ENCODE measurements at places on chromosomes 5 and 9. TPM values are rescaled to one million over a fixed set of nuclear protein-coding genes. Genes with fewer than 3 reads are reported as not detected.

GRCh38 chr5:150302301-150303069, at the start of gene ARSI:
ARSI (minus strand) TSS chr5:150302905; CDS start chr5:150302373, 532 bp downstream.
- H3K36me3 ChIP-seq, result no peaks in the 10 kb centered on the region
- no peak within 1 kb of the TSS for H3K27ac ChIP-seq
- H3K27me3 ChIP-seq, result peaks cover 15% of the 10 kb centered on the region
- no peak for DNase-seq

- no peaks in the 10 kb centered on the region for H3K36me3 ChIP-seq
- no peaks in the 10 kb centered on the region for H3K27me3 ChIP-seq
- H3K4me3 ChIP-seq, result no peak overlapping the region
- H3K4me1 ChIP-seq, result no peaks in the 10 kb centered on the region
- DNase-seq, result no peak
- H3K27ac ChIP-seq, result no peak overlapping the region
Observed at GRCh38 chr9:11892401-11892800, 800.8 kb upstream of the TYRP1 start.

- no peak for DNase-seq
- no peaks in the 10 kb centered on the region for H3K36me3 ChIP-seq
- no peak overlapping the region for H3K4me3 ChIP-seq
- no peaks in the 10 kb centered on the region for H3K4me1 ChIP-seq
Observed at GRCh38 chr9:14018081-14018480, 295.9 kb downstream of the NFIB start.

GRCh38 chr5:159764283-159765134, 151.8 kb upstream of the ADRA1B start:
- H3K4me3 ChIP-seq, result no peak overlapping the region
- no peaks in the 10 kb centered on the region for H3K4me1 ChIP-seq
- H3K27me3 ChIP-seq, result peaks cover 2% of the 10 kb centered on the region
- no peak overlapping the region for H3K27ac ChIP-seq

- DNase-seq, result no peak
- H3K27ac ChIP-seq, result no peak overlapping the region
- no peaks in the 10 kb centered on the region for H3K27me3 ChIP-seq
- H3K4me1 ChIP-seq, result no peaks in the 10 kb centered on the region
- H3K36me3 ChIP-seq, result no peaks in the 10 kb centered on the region
Observed at GRCh38 chr5:4370218-4370617, 769.9 kb upstream of the ADAMTS16 start.

DNA sequence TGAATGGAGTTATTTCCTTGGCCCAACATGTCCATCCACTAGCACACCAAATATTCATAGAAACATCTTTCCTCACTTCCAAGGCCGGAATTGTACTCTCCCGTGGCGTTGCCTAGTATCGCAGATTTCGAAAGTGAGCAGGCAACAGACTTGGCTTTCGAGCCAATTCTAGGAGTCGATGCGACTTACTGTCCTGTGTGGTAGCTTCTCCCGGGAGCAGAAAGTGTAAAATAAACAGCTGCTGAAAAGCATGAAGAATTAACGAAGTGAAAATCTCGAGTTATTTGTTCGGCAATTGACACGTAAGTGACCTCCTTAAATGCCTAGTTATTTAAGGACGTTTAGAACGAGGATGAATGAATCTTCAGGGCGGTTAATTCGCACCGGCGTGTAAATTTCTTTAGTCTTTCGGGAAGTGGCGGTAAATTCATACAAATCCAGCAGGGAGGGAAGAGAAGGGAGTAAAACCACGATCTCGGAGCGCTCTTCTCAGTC, 449 bp upstream of the PCSK5 start:
- peaks cover 10% of the 10 kb centered on the region for H3K4me1 ChIP-seq
- DNase-seq, result no peak
- peak overlapping the region; percentile 86 for H3K4me3 ChIP-seq
- H3K27ac ChIP-seq, result no peak overlapping the region
- H3K27me3 ChIP-seq, result peaks cover 8% of the 10 kb centered on the region

GRCh38 chr9:136178773-136179075, 26.2 kb downstream of the LHX3 start:
- H3K4me3 ChIP-seq, result no peak overlapping the region
- no peaks in the 10 kb centered on the region for H3K27me3 ChIP-seq
- no peaks in the 10 kb centered on the region for H3K36me3 ChIP-seq
- no peak overlapping the region for H3K27ac ChIP-seq
- no peaks in the 10 kb centered on the region for H3K4me1 ChIP-seq

DNA sequence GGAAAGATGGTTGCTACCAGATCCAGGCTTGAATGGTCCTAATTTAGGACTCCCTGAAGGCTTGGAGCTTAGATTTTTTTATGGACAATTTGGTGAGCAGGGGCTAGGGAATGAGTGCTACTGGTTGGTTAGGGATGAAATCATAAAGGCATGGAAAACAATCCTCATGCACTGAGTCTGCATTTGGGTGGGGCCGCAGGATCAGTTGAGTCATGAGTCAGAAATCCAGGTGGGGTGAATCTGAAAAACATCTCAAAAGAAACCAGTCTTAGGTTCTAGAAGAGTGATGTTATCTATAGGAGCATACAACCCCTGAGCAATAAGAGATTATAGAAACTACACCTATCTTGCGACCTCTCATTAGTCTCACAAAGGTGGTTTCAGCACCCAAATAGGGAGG, 300.0 kb downstream of the KIF4B start:
- no peak for DNase-seq
- no peaks in the 10 kb centered on the region for H3K27me3 ChIP-seq
- H3K4me1 ChIP-seq, result no peaks in the 10 kb centered on the region
- H3K4me3 ChIP-seq, result no peak overlapping the region
- no peak overlapping the region for H3K27ac ChIP-seq

DNA sequence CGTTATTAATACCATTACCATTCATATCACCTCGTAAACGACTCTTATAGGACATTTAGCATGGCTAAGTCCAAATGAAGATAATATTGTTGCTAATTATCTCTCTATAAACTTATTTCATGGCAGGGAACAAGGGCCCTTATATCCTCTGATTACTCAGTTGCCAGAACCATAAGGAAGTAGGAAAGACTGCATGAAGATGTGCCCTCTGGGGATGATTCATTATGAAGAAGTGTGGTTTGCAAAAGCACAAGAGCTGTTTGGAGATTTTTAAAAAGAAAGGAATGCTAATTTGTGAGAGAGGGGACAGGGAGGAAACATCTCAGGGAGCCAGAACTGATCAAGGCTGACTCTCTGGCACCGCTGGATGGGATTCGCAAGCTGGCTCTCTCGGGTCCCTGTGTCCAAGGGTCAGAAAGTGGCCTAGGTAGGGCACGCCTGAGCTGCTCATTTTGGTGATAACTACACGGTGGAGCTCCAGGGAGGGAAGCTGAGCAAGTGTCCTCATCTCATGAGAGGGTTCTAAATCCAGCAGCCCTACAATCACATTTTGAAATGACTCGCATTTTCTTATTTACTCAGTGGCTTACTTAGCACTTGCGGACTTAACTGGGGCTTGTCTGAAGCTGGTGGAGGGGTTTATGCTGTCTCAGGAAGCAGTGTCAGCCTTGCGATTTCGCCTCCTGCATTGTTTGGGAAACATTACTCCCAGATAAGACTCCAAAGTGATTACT, 136.8 kb downstream of the C5orf15 start:
- H3K4me3 ChIP-seq, result no peak overlapping the region
- no peak for DNase-seq
- H3K27me3 ChIP-seq, result peaks cover 4% of the 10 kb centered on the region
- H3K36me3 ChIP-seq, result no peaks in the 10 kb centered on the region
- no peaks in the 10 kb centered on the region for H3K4me1 ChIP-seq

DNA sequence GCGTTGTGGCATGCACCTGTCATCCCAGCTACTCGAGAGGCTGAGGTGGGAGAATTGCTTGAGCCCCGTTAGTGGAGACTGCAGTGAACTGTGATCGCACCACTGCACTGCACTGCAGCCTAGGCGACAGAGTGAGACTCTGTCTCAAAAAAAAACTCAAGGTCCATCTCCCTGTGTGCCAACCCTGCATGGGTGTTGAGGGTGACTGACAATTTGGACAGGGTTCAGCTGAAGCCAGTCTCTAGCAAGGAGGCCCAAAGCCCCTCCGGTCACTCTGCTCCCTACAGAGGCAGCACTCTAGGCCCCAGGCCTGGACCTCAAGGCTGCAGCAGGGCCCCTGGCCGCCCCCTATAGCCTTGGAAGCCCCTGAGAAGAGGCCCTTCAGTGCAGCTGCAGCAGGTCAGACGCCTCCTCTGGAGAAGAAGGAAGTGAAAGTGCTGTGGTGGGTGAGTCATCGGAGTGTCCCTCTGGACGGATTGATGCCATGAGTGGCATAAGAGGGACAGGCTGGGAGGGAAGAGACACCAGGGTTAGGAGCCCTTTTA, 39.2 kb upstream of the NEK6 start:
- H3K36me3 ChIP-seq, result no peaks in the 10 kb centered on the region
- H3K4me3 ChIP-seq, result no peak overlapping the region
- H3K4me1 ChIP-seq, result peaks cover 51% of the 10 kb centered on the region
- no peak for DNase-seq
- H3K27ac ChIP-seq, result no peak overlapping the region
- H3K27me3 ChIP-seq, result no peaks in the 10 kb centered on the region

DNA sequence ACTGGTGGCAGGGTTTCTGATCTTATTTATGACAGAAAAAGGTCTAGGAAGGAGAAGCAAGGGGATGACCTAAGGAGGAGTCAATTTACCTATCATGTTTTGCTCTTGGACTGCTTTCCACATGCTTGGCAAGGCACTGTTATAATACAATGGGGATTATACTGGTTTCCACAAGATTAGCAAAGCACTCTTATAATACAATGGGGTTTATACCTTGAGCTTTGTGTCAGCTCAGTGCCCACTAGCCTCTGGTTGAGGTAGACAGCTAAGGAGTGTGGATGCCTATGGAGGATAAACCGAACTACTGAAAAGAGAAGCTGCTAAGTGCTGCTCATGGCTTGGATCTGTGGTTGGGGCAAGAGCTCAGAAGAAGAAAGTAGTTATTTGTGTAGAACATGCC, 68.7 kb downstream of the MRPS27 start:
- peaks cover 5% of the 10 kb centered on the region for H3K36me3 ChIP-seq
- H3K27ac ChIP-seq, result no peak overlapping the region
- H3K4me3 ChIP-seq, result no peak overlapping the region

- no peaks in the 10 kb centered on the region for H3K4me1 ChIP-seq
- no peaks in the 10 kb centered on the region for H3K27me3 ChIP-seq
- no peaks in the 10 kb centered on the region for H3K36me3 ChIP-seq
- no peak overlapping the region for H3K4me3 ChIP-seq
Observed at GRCh38 chr5:178458140-178458539, 132.1 kb downstream of the COL23A1 start.

GRCh38 chr5:166346726-166347374, 1944.6 kb upstream of the WWC1 start:
- no peaks in the 10 kb centered on the region for H3K4me1 ChIP-seq
- no peak overlapping the region for H3K27ac ChIP-seq
- H3K36me3 ChIP-seq, result no peaks in the 10 kb centered on the region
- no peak for DNase-seq
- no peaks in the 10 kb centered on the region for H3K27me3 ChIP-seq
- H3K4me3 ChIP-seq, result no peak overlapping the region

GRCh38 chr5:150987746-150988145, 32.6 kb upstream of the GPX3 start:
- no peaks in the 10 kb centered on the region for H3K36me3 ChIP-seq
- no peak overlapping the region for H3K4me3 ChIP-seq
- no peaks in the 10 kb centered on the region for H3K4me1 ChIP-seq
- DNase-seq, result no peak
- H3K27ac ChIP-seq, result no peak overlapping the region

DNA sequence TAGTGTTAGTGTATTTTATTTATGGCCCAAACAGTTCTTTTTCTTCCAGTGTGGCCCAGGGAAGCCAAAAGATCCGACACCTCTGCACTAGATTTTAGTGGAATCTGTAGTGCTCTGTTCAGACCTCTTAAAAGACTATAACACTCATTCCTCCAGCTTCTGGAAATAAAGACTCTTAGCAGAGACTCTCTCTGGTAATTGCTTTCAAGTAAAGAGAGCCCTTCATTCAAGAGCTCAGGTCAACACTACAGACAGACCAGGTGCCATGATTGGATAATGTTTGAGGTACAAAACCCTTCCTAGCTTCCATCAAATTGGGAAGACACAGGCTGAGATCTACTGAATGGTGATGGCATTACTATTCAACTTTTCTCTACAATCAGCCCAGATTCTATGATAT, 255.8 kb downstream of the PRDM9 start:
- H3K27ac ChIP-seq, result no peak overlapping the region
- no peaks in the 10 kb centered on the region for H3K4me1 ChIP-seq
- H3K27me3 ChIP-seq, result no peaks in the 10 kb centered on the region
- no peaks in the 10 kb centered on the region for H3K36me3 ChIP-seq

DNA sequence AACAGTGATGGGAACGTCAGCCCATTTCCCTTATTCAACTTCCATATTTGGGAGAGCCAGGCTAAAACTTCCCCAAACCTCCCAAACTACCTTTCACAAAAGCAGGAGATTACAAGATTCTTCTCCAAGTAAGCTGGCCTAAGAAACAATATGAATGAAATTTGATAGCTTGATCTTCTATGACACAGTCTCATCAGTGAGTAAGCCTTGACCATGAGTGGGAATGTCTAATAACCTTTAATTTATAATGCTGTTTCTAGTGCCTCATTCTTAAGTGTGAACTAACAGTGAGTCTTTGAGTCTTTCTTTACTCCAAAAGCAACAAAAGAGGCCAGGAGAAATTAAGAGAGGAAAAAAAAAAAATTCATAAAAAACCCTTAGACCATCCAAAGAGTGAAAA, 1379.9 kb downstream of the EFNA5 start:
- no peak for DNase-seq
- no peaks in the 10 kb centered on the region for H3K27me3 ChIP-seq
- no peak overlapping the region for H3K4me3 ChIP-seq
- H3K36me3 ChIP-seq, result no peaks in the 10 kb centered on the region
- H3K4me1 ChIP-seq, result no peaks in the 10 kb centered on the region

DNA sequence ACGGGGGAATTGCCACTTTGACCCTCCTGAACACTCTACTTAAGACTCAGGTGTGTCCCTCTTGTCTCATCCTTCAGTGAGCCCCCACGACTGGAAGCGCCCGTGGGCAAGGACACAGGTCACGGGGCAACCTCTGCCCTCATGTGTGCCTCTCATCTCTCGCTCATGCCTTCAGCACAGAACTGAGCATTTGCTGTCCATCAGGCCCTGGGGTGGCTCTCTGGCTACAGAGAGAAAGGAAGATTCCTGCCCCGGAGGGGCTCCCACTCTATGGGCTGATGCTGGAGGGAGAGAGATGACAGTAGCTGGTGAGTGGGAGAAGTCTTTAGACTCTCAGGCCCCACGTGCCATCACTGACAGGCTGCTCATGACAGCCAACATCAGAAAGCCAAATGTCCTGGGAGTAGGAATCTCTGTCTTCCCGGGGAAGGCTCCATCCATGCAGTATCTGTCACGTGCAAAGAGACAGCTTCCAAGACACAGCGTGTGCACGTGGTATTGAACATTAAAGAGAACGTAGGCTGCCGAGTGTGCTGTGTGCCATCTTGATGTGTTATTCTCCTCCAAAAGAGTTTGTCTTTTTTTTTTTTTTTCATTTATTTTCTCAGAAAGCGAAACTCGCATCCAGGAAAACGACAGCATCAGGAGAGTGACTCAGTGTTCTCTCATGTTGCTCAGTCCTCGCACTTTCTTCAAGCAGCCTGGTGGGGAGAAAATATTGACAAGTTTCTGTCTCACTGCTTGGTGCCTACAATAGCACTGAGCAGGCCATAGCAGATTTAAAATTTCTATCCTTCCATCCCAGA, 190.5 kb downstream of the GAS1 start:
- no peaks in the 10 kb centered on the region for H3K4me1 ChIP-seq
- no peak overlapping the region for H3K27ac ChIP-seq
- H3K36me3 ChIP-seq, result no peaks in the 10 kb centered on the region
- H3K4me3 ChIP-seq, result no peak overlapping the region

The PCDHA12 gene
- not detected for total RNA-seq

The GLRA1 gene
- total RNA-seq, result not detected

The TMEM174 gene
- not detected for total RNA-seq

The SURF4 gene
- 132 TPM for total RNA-seq

The WNT8A gene
- total RNA-seq, result not detected

The SGCD gene
- not detected for total RNA-seq

The SPINK13 gene
- total RNA-seq, result not detected

The GABRA6 gene
- not detected for total RNA-seq
